Left hindlimb (tissue), 1 donor: ENCODE measurements at places on chromosomes 11 and 22.

GRCh38 chr11:77636731-77637344 lies 756 bp downstream of the CLNS1A start:
- no peak for DNase-seq

DNA sequence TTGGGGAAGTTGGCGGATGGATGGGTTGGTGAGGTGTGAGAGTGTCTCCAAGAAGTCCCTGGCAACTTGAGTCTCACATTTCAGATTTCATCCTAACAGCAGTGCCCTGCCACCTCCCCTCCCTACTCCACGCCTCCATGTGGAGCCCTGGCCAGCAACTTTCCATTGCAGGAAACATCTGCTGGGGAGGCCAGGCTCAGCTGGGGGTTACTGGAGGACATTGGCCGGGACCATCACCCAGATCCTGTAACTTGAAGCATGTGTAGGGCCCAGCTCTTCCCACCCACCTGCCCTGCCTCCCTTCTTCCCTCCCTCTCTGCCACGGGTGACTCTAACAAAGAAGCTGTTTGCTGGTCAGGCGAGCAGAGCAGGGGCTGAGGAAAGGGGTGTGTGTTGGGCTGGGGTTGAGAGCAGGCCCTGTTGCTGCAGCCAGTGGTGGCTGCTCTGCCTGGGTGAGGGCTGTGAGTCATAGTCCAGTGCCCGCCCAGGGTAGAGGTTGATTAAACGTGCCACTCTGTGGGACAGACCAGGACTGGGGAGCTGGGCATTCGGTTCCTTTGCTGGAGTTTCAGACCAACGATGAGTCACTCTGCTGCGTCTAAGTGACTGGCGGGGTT lies 64.0 kb downstream of the SCN3B start:
- DNase-seq, result peak; percentile 69

- no peak for DNase-seq
These were observed 147.8 kb downstream of the ENTHD1 start for GRCh38 chr22:39745789-39746188.

- no peak for DNase-seq
These were observed 976.9 kb downstream of the BRD1 start for GRCh38 chr22:48850658-48851287.

DNA sequence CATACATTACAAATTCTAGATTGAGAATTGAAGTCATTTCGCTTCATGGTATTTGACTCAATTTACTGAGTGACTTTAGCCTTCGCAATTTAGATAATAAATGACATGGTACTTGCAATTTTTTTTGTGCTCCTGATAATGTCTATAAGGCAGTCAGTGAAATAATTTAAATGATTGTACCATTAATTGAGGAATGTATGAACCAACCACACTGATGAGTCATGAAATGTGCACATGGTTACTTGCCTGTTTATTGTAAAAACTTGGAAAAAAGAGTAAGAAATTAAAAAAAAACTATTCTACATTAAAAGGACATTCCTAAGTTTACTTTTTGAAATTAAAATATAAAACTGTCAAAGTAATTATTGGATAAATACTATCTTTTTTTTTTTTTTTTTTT lies 43.3 kb downstream of the DNAJC24 start:
- DNase-seq, result no peak

DNA sequence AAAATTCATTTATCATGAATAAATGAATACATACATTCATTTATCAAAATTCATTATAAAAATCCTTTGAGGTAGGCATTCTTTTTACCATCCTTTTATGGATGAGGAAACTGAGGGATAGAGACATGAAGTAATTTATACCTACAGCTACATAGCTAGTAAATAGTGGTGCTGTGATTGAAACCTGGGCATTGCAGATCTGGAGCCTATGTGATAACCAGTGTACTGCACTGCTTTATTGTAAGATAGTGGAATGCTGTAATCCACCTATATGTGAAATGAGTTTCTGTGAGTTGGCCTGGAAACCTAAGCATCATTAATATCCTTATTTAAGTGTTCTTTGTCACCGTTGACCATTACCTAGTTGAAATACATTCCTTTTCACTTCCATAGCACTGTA lies 4.5 kb downstream of the QSER1 start:
- DNase-seq, result no peak
